Esophagus muscularis mucosa (tissue), 4 donors: ENCODE measurements at places on chromosomes 1 and 21. TPM values are rescaled to one million over a fixed set of nuclear protein-coding genes. Genes with fewer than 3 reads are reported as not detected.

GRCh38 chr1:191882870-191883269, 275.4 kb upstream of the RGS18 start:
- H3K27ac ChIP-seq, result no peak overlapping the region
- H3K4me1 ChIP-seq, result no peaks in the 10 kb centered on the region
- H3K27me3 ChIP-seq, result no peaks in the 10 kb centered on the region
- H3K4me3 ChIP-seq, result no peak overlapping the region
- no peaks in the 10 kb centered on the region for H3K36me3 ChIP-seq

- DNase-seq, result no peak
- H3K4me3 ChIP-seq, result no peak overlapping the region
- no peak overlapping the region for H3K27ac ChIP-seq
- H3K27me3 ChIP-seq, result no peaks in the 10 kb centered on the region
- H3K36me3 ChIP-seq, result peaks cover 18% of the 10 kb centered on the region
Measured at GRCh38 chr1:67690018-67690363, 5.0 kb downstream of the GADD45A start.

DNA sequence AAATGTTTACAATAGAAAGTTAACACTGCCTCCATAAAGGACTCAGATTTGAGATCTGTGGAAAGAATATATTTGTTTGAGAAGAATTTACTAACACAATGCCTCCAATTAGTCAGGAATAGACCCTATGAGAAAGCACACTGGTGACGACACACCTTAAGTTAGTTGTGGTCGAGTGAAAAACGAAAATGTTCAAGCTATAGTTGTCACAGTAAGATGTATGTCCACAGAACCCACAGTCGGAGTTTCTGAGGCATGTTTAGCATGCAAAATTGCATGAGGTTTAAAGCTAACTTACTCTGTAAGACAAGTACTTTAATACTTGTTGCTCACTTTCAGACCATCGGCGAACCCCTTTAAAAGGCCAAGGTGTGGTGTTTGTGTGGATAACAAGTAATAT, 69.9 kb upstream of the SIPA1L2 start:
- no peak overlapping the region for H3K4me3 ChIP-seq
- no peaks in the 10 kb centered on the region for H3K27me3 ChIP-seq
- H3K4me1 ChIP-seq, result no peaks in the 10 kb centered on the region
- DNase-seq, result no peak
- H3K36me3 ChIP-seq, result no peaks in the 10 kb centered on the region

The CHI3L2 gene
- total RNA-seq, result 1.7 TPM

DNA sequence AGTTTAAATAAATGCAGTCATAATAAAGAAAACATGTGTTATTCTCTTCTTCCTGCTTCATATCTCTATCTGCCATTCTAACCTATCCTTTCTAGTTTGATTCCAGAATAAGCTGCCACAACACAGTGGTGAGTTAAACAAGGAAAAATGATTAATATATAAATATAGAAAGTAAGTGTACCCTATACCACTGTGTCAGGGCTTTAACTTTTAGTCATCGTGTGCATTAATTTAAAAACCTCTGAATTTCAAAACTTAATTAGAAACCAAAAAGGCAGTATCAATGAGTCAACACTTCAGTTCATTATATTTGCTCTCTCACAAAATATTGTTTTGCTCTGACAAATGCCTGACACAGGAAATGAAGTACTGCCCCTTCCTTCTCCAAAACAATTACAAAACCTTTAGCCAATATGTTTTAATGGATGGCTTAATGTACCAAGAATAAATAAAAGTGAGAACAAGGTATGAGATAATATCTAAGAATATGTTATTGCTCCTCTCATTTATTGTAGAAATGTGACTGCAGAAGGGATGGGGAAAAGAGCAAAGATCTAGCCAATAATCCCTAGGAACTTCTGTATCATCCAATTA, 634.8 kb downstream of the KCNT2 start:
- H3K4me3 ChIP-seq, result no peak overlapping the region
- H3K4me1 ChIP-seq, result no peaks in the 10 kb centered on the region
- H3K27ac ChIP-seq, result no peak overlapping the region
- H3K36me3 ChIP-seq, result no peaks in the 10 kb centered on the region
- no peak for DNase-seq

DNA sequence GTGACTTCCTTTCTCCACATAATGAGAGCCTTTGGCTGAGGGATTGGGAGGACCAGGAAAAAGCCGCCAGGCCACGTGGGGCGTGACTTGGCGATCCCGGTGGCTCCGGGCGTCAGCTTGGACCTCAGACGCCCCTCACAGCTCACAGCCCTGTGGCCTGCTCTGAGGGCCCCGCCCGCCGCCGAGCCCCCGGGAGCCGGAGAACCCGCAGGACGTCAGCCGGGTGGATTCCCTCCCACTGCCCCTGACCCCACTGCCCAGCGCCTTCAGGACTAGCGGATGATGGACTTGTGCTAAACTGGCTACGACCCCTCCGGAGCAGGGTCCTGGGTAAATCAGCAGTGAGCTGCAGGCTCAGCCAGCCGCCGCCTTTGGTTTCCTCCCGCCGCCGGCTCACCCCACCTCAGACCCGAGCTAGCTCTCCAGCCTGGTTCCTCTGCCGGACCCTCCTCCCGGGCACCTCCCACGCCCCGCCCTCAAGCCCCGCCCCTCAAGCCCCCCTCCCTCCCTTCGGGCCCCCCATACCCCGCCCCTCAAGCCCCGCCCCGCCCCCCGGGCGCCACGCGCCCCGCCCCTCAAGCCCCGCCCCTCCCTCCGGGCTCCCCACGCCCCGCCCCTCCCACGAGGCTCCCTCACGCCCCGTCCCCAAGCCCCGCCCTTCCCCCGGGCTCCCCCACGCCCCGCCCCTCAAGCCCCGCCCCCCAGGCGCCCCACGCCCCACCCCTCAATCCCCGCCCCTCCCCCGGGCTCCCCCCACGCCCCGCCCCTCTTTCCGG, 10.0 kb upstream of the FAAP20 start:
- peak overlapping the region; percentile 68 for H3K4me3 ChIP-seq
- DNase-seq, result peak; percentile 97
- H3K27ac ChIP-seq, result peak overlapping the region; percentile 85
- no peaks in the 10 kb centered on the region for H3K27me3 ChIP-seq
- H3K36me3 ChIP-seq, result no peaks in the 10 kb centered on the region

The LAPTM5 gene
- total RNA-seq, result 37.0 TPM

- DNase-seq, result no peak
- no peaks in the 10 kb centered on the region for H3K4me1 ChIP-seq
- no peaks in the 10 kb centered on the region for H3K36me3 ChIP-seq
- no peak overlapping the region for H3K27ac ChIP-seq
- H3K4me3 ChIP-seq, result no peak overlapping the region
Measured at GRCh38 chr1:213698092-213698702, 289.6 kb upstream of the PROX1 start.
